ENCODE measurements at places on chromosomes 1 and 21.

DNA sequence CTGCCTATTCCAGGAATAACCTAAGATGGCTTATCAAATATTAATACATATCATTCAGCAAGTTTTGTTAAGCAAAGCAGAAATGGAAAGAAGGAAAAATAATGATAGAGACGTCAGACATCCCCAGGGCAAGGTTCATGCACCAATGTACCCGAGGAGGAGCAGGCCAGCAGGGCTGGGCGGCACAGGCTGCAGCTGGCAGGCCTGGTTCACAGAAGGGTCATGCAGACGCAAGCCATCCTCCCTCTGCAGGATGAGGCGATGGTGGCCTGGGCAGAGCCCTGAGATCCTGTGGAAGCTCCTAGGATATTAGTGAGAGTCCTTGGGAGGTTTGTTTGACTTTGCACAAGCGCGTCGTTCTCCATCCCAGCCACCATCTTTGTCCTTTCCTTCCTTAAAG lies 30.0 kb downstream of the BATF3 start:
- no peak for DNase-seq

- DNase-seq: no peak
These were observed 115.0 kb upstream of the USP25 start for GRCh38 chr21:15614766-15615165.

DNA sequence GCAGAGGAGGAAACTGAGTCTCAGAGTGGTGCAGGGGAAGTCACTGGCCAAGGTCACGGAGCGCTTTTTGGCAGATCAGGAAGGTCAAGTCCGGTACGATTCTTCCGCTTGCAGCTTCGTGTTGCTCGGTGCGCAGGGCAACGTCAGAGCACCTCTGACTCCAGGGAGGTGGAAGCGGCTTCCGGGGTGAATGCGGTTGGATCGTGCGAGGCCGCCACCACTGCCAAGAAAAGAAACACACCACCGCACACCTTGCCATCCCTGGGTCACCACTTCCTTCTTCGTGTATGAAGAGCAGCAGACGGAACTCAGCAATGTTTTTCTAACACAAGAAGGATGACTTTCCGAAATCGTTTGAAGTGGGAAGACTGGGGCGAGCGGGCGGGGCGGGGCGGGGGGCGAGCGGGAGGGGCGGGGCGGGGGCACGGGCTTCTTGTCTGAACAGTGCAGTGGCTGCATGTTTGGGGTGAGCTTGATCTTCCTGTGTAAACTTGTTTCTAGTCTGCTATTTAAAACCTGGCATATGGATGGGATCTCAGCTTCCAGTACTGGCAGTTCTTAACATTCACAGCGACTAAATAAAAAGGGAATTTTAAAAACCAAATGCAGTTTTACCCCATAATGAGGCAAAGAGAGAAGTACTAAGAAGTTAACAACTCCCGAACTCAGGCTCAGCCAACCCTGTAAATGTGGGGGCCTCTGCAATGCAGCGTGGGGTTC lies 300.0 kb downstream of the RRAGC start:
- DNase-seq: peak; percentile 69

DNA sequence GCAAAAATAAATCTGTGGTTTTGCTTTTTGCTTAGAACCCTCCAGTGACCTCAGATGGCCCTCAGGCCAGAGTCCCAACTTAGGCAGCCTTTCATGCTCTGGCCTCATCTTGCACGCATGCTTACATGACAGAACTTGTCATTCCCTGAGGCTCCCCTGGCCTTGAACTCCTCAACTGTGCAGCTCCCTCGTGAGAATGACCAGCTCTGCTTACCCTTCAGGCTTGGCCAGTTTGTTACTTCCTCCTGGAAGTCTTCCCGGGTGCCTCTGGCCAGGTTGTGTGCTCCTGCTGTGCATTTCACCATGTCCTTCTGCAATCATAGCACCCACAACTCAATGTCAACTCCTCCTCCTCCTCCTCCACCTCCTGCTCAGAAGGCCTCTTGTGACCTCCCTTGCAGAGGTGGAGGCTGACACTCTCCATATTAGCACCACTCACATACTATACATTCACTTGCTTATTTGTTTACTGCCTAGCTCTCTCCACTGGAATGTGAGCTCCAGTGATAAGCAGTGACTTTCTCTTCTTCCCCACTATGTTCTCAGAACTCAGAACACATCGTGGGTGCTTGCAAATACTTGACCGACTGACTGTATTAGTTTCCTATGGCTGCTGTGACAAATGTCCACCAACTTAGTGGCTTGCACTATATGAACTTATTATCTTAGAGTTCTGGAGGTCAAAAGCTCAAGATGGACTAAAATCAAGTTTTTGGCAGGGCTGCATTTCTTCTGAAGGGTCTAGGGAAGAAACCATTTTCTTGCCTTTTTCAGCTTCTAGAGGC lies 41.9 kb downstream of the RCSD1 start:
- no peak for DNase-seq

DNA sequence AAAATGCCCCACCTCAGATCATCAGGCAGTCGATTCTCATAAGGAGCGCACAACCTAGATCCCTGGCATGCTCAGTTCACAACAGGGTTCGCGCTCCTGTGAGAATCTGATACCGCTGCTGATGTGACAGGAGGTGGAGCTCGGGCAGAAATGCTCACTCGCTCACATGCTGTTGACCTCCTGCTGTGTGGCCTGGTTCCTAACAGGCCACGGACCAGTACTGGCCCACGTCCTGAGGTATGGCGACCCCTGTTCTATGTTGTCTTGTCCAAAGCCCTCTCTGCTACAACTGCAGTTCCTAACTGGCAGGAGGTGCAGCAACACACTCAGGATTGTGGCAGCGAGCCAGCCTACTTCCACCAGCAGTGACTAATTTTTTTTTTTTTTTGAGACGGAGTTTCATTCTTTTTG lies 70.6 kb downstream of the CLSTN1 start:
- DNase-seq: no peak

DNA sequence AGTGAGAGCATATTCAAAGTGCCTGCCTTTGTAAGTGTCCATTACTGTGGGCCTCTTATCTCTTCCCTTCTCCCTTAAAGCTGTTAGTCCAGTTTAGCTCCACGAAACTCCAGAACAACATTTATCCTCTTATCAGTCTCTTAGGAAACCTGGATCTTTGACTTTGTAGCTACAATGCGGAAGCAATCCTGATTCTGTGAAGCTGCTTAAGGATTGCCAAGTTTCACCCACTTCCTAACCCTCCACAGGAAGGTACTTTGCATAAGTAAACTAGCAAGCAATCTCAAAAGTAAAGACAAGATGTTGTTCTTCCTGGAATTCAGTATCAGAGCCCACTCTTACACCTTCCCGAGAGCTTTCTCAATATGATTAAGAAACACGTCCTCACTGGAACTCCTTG lies 164.9 kb upstream of the USP25 start:
- no peak for DNase-seq

DNA sequence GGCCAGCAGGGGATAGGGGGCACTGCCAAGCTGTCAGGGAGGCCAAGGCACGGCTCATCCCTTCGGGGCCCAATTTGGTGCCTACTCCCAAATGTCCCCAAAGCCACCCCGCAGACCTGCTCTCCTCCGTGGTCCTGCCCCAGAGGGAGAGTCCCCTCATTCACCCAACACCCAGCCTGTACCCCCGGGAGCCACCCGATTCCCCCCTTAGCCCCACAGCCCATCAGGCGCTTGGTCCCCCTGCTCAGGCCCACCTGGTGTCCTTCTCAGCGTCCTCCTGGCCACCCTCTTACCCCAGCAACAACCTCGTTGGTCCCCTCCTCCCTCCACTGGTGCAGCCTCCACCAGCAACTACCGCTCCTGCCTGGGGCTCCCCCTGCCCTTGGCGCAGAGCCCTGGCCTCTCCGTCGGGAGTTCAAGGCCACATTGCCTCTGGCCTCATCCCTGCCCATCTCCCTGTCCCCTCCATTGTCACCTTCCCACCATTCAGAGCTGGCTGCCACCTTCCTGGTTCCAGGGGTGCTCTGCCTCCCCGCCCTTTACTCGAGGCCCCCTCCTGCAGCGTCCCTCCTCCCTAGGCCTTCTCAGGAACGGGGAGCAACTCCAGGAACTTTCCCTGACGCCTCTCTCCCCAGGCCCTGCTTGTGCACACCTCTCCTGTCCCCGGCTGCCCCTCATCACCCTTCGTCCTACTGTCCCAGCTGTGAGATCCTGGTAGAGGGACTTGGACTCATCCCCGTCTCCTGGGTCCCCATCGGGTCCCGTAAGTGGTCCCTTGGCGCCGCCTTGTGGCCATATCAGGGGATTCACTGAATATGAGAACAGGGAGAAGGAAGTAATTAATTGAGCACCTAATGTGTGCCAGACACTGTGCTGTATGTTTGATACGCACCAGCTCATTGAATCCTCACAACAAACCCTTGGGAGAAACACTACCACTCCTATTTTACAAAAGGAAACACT lies 73.9 kb downstream of the RAP1GAP start:
- peak; percentile 79 for DNase-seq

GRCh38 chr21:45709173-45709572 lies 65.6 kb downstream of the PCBP3 start:
- DNase-seq: no peak

- DNase-seq: no peak
These were observed 74.2 kb downstream of the GABPA start for GRCh38 chr21:25809013-25809412.

- DNase-seq: no peak
These were observed 54.9 kb downstream of the ENAH start for GRCh38 chr1:225597926-225598575.

GRCh38 chr1:152397474-152397873 lies 16.6 kb downstream of the CRNN start:
- no peak for DNase-seq

DNA sequence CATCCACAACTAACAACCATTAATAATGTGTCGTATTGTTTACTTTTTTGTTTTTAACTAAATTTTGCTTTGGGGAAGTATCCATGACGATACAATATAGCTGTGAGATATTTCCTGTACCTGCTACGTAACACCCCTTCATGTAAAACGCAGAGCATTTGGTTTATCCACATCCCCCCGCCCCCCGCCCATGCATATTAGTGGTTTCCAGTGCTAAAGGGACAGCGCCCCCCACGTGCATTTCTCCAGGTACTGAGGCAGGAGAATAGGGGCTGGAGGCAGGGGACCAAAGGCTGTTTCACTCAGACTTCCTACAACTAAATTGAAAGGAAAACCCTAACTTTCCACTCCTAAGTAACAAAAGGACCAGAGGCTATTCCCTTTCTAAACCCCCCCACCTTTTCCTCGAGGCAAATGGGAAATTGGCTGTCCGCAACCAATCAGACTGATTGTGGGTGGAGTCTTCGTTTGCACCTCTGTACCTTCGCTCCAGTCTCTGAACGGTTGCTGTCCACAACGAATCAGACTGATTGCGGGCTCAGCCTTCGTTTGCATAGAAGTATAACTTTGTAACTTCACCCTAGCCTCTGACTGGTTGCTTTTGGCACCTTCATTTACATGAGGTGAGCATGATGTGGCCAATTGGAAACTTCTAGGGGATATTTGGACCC lies 12.2 kb upstream of the RIPK4 start:
- DNase-seq: no peak

- no peak for DNase-seq
These were observed 36.8 kb upstream of the SLC16A1 start for GRCh38 chr1:112992780-112993179.

GRCh38 chr1:1292851-1293250 lies 12.6 kb downstream of the SCNN1D start:
- DNase-seq: no peak

DNA sequence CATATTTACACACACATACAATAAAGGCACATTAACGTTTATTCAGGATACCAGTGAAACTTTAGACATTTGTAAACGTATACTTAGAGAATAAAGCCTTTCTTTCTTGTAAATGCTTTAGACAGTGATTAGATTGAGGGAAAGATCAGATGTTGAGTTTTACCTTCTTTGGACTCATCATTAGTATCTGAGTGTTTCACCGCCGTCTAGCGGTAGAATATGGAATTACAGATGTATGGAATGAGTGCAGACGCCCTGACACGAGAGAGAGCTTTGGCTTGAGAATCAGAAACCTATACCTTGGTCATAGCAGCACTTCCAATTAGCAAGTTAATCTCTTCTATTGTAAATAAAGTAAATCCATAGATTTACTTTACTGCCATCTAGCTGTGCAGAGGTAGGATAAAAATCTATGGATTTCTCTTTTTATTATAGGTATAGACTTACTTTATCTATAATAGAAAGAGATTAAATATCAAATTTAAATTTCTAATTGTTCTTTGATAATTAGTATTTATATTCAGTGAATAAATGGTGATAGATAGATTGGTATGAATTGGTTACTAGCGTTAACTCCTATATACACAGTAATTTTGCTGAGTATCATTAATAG lies 12.6 kb downstream of the FLG2 start:
- DNase-seq: peak; percentile 77

DNA sequence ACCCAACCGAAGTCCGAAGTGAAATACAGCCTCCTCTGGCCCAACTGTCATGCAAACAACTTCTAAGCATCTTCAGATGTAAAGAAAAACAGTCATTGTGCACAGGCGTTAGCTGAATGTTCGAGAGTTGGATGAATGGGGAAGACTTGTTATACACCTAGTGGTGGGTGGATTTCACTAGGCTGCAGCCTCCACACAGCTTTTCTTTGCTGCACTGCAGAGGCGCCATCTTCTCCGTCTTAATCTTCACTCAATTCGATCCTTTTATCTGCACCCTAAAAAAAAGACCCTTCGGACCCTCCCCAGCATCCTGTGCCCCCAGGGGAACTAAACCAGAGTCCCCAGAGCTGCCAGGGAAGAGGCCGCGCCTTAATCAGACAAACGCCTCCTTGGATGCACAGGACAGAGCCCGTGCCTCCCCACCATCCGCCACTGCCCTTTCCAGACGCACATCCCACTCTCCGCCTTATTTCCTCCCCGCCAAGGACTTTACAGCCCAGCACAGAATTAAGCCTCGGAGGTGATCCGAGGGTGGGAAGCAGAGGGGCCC lies 1.4 kb downstream of the APP start:
- DNase-seq: peak; percentile 83

DNA sequence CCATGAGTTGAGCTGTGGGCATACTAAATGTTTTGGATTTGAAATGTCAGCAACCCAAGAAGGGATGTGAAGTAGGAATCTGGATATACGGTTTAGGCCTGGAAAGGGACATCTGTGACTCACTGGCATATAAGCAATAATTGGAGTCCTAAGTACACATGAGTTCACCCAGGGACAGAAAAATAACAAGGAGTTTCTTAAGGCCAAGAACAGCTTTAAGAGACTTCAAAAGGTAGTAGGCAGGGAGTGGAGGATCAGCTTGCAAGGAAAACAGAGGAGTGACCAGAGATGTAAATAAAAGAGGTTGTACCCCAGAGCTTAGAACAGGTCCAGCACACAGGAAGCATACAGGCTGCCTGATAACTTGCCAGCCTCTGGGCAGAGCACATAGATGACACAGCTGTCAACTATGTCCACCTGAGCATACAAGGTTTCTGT lies 28.1 kb downstream of the TMEM50B start:
- no peak for DNase-seq

GRCh38 chr1:246566813-246567645 lies 773 bp downstream of the CNST start:
- peak; percentile 70 for DNase-seq

DNA sequence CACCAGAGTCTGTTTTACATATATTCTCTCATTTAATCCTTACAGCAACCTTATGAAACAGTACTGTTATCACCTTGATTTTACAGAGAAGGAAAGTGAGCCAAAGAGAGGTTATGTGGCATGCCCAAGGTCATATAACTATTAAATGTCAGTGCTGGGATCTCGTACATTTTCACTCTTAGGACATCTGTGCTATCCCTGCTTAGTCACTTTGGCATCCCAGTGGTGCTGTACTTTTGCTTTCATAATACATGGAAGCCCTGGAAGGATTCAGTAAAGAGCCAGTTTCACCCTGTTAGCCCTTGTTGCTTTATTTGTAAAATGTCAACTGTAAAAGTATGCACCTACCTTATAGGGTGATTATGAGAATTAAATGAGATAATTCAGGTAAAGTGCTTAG lies 104.4 kb downstream of the NFIA start:
- DNase-seq: no peak

Measured in RPMI8226 (cell line).